ENCODE measurements at places on chromosomes 12 and 14. TPM values are rescaled to one million over a fixed set of nuclear protein-coding genes. Genes with fewer than 3 reads are reported as not detected.

- H3K27me3 ChIP-seq: no peaks in the 10 kb centered on the region
- DNase-seq: no peak
- H3K4me3 ChIP-seq: no peak overlapping the region
- peaks cover 1% of the 10 kb centered on the region for H3K36me3 ChIP-seq
These were observed 274.9 kb upstream of the LMO3 start for GRCh38 chr12:16880864-16881285.

- H3K4me1 ChIP-seq: peaks cover 27% of the 10 kb centered on the region
- peaks cover 17% of the 10 kb centered on the region for H3K36me3 ChIP-seq
- DNase-seq: no peak
- H3K27me3 ChIP-seq: no peaks in the 10 kb centered on the region
- H3K4me3 ChIP-seq: no peak overlapping the region
These were observed 1104.7 kb downstream of the BCL11B start for GRCh38 chr14:98167275-98167674.

CIDEB gene
- 20.2 TPM for total RNA-seq

DNA sequence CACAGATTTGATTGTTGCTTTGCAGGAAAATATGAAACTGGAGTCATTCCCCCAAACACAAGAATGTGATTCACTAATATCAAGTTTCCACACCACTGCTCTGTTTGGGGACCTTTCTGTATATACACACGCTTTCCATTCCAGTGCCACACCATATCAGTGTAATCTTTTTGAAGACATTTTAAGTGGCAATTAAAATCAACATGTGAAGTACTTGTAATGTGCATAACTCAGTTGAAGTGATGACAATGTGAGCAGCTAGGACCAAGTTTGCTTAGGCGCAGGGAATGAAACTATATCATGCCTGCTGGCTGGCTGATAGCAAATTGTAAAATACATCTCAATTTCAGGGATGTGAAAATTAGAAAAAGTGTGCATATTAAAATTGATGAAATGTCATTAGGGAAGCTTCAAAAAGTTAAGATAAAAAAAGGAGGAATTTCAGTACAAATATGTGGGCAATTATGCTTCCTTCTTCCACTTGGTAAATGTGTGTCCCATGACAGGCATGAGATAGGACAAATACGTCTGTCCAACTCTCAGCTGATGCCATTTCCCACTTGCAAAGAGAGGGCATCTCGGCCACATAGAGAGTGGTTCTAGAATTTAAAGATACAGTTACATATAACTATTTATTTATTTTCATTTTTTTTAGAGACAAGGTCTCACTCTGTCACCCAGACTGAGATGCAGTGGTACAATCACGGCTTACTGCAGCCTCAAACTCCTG lies 43.7 kb downstream of the HSPB8 start:
- H3K27ac ChIP-seq: no peak overlapping the region
- no peak for DNase-seq
- no peaks in the 10 kb centered on the region for H3K36me3 ChIP-seq
- H3K27me3 ChIP-seq: peaks cover 12% of the 10 kb centered on the region
- no peaks in the 10 kb centered on the region for H3K4me1 ChIP-seq

GRCh38 chr14:58297412-58297761 lies 968 bp upstream of the ARID4A start:
- H3K27me3 ChIP-seq: no peaks in the 10 kb centered on the region
- peaks cover 24% of the 10 kb centered on the region for H3K4me1 ChIP-seq
- no peak overlapping the region for H3K27ac ChIP-seq
- no peak for DNase-seq
- H3K4me3 ChIP-seq: no peak overlapping the region

DNA sequence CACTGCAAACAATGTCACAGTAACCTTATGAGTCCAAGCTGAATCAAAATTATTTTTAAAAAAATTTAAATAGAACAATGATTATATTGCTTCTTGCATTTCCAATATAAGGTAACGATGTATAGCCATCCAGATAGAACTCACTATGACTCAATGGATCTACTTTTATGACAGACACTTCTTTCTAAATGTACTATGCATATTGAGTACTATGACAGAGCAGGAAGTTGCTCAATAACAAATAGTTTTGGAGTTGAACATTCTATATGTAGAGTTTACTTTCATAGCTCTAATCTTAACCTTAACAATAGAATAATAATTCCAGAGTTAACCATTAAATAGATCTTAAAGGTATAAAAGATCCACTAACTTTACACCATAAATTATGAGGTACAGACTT lies 46.7 kb upstream of the ALG10B start:
- H3K27ac ChIP-seq: no peak overlapping the region
- DNase-seq: no peak
- H3K27me3 ChIP-seq: no peaks in the 10 kb centered on the region
- H3K4me1 ChIP-seq: no peaks in the 10 kb centered on the region

LRTM2 gene
- not detected for total RNA-seq

DNA sequence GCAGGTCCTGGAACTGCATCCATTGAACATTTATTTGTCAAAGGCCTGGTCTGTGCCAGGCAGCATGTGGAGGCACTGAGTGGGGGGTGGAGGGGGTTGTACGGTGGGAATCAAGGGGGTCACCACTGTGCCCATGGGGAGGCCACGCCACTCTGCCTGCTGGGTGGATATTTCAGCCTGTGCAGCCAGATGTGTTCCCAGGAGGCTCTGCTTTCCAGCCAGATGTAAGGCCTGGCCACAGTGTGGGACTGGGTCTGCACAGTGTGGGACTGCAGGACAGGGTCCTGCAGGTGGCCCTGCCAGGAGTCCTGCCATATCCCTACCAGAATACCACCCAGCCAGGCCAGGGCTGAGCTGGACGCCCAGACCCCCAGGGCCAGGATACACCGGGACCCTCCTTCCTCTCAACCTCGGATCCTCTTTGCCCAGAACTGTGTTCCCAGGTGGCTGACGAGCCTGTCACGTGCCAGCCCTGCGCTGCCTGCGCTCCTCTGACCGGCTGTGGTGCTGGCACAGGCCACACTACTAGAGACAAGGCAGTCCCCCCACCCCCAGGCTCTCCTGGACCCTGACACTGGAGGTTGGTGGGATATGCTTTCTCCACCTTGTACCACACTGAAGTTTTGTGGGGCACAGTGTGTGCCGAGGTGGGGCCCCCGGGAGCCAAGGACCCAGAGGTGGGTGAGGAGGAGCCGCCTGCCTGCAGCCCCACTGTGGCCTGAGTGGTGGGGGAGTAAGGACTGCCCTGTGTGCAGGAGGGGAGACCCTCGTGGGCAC lies 17.5 kb downstream of the XRCC3 start:
- H3K27me3 ChIP-seq: no peaks in the 10 kb centered on the region
- no peaks in the 10 kb centered on the region for H3K36me3 ChIP-seq
- H3K4me1 ChIP-seq: no peaks in the 10 kb centered on the region
- peak; percentile 56 for DNase-seq
- H3K4me3 ChIP-seq: no peak overlapping the region

DNA sequence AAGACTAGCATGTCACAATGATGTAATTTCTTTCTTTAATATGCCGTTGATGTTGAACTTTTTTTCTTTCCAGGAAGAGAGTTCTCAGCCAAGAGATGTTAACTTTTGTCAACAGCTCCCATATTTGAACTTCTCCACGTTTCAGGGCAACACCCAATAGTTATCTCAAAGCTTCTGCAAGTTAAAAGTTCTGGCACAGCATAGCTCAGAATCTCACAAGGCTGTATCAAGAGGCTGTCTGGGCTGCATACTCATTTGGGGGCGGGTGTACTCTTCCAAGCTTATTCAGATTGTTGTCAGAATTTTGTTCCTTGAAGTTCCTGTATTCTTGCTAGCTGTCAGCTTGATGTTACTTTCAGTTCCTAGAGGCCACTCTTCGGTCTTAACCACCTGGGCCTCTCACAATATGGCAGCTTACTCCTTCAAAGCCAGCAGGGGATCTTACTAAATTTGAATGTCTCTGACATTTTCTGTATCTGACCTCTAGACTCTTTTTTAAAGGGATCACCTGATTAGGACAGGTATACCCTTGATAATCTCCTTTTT lies 38.9 kb downstream of the KCNC2 start:
- no peaks in the 10 kb centered on the region for H3K36me3 ChIP-seq
- no peaks in the 10 kb centered on the region for H3K4me1 ChIP-seq
- H3K4me3 ChIP-seq: no peak overlapping the region
- H3K27me3 ChIP-seq: no peaks in the 10 kb centered on the region
- H3K27ac ChIP-seq: no peak overlapping the region

GRCh38 chr14:58796242-58797009 lies 158.7 kb downstream of the DACT1 start:
- H3K27ac ChIP-seq: no peak overlapping the region
- no peak for DNase-seq
- no peak overlapping the region for H3K4me3 ChIP-seq
- no peaks in the 10 kb centered on the region for H3K36me3 ChIP-seq
- peaks cover 5% of the 10 kb centered on the region for H3K27me3 ChIP-seq

DNA sequence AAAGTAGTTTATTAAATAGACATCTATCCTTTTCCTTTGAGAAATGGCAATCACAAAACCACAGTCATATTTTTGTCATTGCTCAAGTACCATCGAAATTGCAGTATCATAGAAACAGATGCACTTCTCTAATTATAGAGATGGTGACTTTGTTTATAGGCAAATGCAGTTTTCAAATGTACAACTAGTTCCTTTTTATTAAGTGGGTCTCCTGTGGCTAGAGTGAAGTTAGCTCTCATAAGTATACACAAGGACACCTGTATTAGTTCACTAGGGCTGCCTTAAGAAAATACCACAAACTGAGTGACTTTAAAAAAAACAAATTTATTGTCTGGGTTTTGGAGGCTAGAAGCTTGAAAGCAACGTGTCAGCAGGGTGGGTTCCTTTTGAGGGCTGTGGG lies 62.8 kb downstream of the OTOGL start:
- DNase-seq: no peak
- H3K4me1 ChIP-seq: peaks cover 16% of the 10 kb centered on the region
- H3K27me3 ChIP-seq: no peaks in the 10 kb centered on the region
- no peak overlapping the region for H3K27ac ChIP-seq
- no peak overlapping the region for H3K4me3 ChIP-seq
- peaks cover 23% of the 10 kb centered on the region for H3K36me3 ChIP-seq

- peaks cover 37% of the 10 kb centered on the region for H3K27me3 ChIP-seq
- DNase-seq: no peak
- H3K4me1 ChIP-seq: no peaks in the 10 kb centered on the region
- H3K36me3 ChIP-seq: no peaks in the 10 kb centered on the region
- H3K27ac ChIP-seq: no peak overlapping the region
- H3K4me3 ChIP-seq: no peak overlapping the region
These were observed 9.5 kb upstream of the SERPINA6 start for GRCh38 chr14:94332587-94332986.

GRCh38 chr14:63276492-63277342 lies 42.0 kb downstream of the GPHB5 start:
- H3K4me1 ChIP-seq: no peaks in the 10 kb centered on the region
- no peak overlapping the region for H3K4me3 ChIP-seq
- DNase-seq: no peak
- no peaks in the 10 kb centered on the region for H3K36me3 ChIP-seq
- no peak overlapping the region for H3K27ac ChIP-seq

DNA sequence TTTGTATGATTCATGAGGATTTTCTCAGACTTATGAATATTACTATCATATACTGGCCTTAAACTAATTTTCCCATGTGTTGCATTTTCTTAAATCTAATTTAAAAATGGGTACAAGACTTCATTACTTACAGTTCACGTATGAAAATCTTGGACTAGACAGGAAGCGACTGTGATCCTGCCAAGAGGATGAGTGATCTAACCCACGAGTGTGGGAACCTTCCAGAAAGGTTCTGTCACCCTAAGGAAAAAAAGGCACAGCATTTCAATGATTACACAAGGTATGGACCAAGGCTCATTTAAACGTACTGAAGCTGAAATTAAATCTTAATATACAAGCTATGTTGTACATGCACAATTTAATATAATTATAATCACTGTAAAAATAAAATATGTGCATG lies 293.5 kb upstream of the DIO2 start:
- DNase-seq: no peak
- no peaks in the 10 kb centered on the region for H3K36me3 ChIP-seq
- no peaks in the 10 kb centered on the region for H3K4me1 ChIP-seq
- H3K27me3 ChIP-seq: no peaks in the 10 kb centered on the region
- H3K4me3 ChIP-seq: no peak overlapping the region

DNA sequence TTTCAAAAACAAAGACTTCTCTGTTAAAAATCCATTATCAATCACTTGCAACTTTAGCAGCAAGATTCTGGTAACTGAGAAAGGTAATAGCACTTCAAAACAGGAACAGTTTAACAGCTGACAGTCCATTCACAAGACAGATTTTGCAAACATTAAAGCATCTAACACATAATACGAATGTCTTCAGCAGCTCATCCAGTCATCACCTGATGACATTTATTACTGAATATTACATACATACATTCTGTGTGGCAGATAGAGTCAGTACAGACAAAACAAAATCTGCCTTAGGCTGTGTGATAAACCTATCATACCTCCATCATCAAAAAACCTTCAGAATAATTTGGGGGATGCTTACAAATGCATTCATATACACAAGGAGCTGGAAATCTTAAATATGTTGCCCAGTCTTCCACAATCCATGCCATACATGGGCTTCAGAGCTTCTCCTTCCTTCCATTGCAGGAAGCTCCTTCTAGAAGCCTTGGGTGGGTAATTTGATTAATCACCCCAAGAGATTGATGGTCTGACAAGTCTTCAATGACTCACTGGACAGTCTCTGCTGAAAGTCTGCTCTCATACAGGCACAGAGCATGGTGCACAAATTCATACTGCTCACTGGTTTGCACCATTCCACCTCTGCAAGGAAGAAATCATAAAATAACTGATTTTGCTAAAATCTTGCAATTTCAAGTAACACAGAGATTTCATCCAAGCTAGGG lies 1.6 kb upstream of the PTPRB start:
- no peak for DNase-seq
- no peaks in the 10 kb centered on the region for H3K27me3 ChIP-seq
- H3K36me3 ChIP-seq: no peaks in the 10 kb centered on the region
- H3K4me1 ChIP-seq: no peaks in the 10 kb centered on the region

POTEM gene
- total RNA-seq: not detected

CLEC4C gene
- total RNA-seq: not detected

PLXNC1 gene
- 20.6 TPM for total RNA-seq

DNA sequence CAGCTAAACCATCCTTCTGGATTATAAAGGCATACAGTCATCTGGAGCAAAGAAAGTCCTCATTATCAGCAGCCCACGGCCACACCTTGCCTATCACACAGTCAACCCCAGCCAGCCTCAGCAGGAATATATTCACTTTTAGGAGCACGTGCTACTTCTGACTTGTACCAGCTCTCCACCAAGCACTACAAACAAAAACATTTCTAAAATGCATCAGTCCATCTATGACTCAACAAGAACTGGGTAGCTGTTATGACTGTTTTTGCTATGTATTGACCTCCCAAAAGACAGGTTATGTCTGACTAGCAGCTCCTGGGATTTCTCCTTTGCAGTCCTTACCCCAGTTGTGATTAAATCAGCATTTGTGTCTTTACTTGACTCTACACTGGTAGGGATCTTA lies 31.2 kb downstream of the NUAK1 start:
- DNase-seq: no peak
- H3K27ac ChIP-seq: no peak overlapping the region
- H3K36me3 ChIP-seq: no peaks in the 10 kb centered on the region
- H3K4me3 ChIP-seq: no peak overlapping the region
- H3K27me3 ChIP-seq: peaks cover 12% of the 10 kb centered on the region
- peaks cover 13% of the 10 kb centered on the region for H3K4me1 ChIP-seq

PPP1R36 gene
- not detected for total RNA-seq

- no peaks in the 10 kb centered on the region for H3K27me3 ChIP-seq
- DNase-seq: no peak
- no peak overlapping the region for H3K4me3 ChIP-seq
- peaks cover 7% of the 10 kb centered on the region for H3K36me3 ChIP-seq
These were observed 15.4 kb upstream of the BCAT1 start for GRCh38 chr12:24964342-24964741.

GRCh38 chr14:32669391-32669790 lies 269.3 kb upstream of the NPAS3 start:
- H3K36me3 ChIP-seq: no peaks in the 10 kb centered on the region
- no peaks in the 10 kb centered on the region for H3K4me1 ChIP-seq
- no peaks in the 10 kb centered on the region for H3K27me3 ChIP-seq
- H3K27ac ChIP-seq: no peak overlapping the region
